ENCODE measurements at places on chromosomes 2 and 18.
A peak's percentile ranks its signal among the peaks of the same experiment; 100 is the strongest.

GRCh38 chr2:188808947-188809355 lies 165.2 kb upstream of the COL3A1 start:
- peak; percentile 98 for DNase-seq

GRCh38 chr2:100446696-100447095 lies 23.6 kb upstream of the NMS start:
- no peak for DNase-seq

GRCh38 chr2:186339716-186340115 lies 146.3 kb upstream of the ZC3H15 start:
- DNase-seq: peak; percentile 11

DNA sequence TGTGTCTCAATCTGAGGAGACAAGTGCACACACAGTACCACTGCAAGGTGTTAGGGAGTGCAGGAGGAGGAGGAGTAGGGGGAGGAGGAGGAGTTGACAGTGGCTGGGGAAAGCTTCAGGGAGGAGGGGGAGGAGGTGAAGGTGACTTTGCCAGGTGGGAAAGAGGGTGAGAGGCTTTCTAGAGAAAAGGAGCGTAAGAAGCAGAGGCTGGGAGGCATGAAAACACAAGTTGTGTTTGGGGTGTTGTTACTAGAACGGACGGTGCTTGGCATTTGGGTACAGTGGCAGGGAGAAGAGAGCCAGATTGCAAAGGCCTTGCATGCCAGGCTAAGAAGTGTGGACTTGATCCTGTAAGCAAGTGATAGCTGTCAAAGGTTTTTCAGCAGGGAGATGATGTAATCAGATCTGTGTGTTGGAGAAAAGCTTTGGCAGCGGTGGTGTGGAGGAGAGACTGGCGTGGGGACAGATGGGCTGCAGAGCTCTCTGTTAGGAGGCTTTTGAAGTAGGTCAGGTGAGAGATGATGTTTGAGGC lies 16.2 kb downstream of the TANC1 start:
- DNase-seq: no peak

DNA sequence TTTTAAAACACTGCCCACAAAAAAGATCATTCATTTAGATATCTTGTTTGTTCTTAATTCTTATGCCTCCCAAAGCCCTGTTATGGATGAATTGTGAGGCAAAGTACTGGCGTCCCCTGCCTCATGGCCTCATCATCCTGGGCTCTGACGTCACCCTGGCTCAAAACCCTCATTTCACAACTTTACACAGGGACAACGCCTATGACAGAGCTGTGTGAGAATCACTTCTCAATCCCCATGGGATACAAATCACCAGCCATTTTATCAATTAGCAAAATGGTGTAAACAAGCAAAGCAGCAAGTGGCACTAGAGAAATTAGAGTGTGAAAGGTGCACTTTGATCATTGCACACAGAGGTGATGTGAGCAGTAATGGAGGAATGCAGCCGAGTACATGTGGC lies 16.6 kb downstream of the FHOD3 start:
- DNase-seq: no peak

- no peak for DNase-seq
Observed at GRCh38 chr2:208172125-208172524, 8.7 kb upstream of the CRYGA start.

GRCh38 chr2:46329803-46330775 lies 32.9 kb downstream of the EPAS1 start:
- DNase-seq: peak; percentile 95

DNA sequence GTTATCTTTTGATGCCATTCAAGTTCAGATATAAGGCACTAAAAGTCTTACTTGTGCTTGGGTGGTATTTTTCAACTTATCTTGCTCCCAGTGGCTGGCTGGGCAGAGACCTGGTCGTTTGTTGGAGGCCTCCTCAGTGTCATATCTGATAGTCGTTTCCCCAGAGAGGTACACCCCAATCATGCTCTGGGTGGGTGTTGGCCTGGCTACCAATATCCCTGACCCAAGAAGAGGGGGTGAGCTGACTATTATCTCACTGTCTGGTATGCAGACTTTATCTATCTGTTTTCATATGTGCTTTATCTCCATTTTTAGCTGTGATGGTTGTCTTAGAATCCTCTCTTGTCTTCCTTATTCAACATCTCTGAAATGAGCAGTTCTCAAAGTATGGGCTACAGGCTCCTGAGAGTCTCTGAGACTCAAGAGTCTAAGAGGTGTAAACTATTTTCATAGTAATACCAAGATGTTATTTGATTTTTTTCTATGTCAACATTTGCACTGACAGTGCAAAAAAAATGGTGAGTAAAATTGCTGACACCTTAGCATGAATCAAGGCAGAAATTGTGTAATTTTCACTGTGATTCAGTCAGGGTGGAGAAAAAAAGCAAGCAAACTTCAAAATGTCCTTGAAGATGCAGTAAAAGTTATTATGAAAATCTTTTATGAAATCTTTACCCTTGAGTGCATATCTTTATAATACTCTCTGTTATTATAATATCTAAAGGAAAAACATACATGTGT lies 12.3 kb upstream of the PLEK start:
- peak; percentile 15 for DNase-seq

GRCh38 chr2:129376426-129377077 lies 602.9 kb upstream of the RAB6C start:
- DNase-seq: no peak

DNA sequence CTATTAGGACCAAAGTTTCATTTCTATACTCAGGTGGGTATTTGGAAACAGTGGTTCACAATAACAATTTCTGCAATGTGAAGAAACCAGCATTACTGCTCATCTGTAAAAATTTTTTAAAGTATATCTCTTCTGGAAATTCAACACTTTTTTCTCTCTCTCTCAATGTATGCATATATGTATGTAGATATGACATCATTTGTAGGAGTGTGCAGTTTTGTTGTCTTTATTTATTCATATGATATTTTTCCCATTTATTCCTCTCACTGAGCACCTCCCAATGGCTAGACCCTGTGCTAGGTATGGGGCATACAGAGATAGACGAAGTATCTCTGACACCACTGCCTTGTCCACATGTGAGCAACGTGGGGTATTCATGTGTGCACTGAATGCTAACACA lies 58.3 kb downstream of the RDH14 start:
- DNase-seq: no peak

- DNase-seq: no peak
Observed at GRCh38 chr2:156199588-156199987, 132.9 kb downstream of the NR4A2 start.

GRCh38 chr18:2979871-2980790 lies 32.8 kb downstream of the LPIN2 start:
- DNase-seq: peak; percentile 54

DNA sequence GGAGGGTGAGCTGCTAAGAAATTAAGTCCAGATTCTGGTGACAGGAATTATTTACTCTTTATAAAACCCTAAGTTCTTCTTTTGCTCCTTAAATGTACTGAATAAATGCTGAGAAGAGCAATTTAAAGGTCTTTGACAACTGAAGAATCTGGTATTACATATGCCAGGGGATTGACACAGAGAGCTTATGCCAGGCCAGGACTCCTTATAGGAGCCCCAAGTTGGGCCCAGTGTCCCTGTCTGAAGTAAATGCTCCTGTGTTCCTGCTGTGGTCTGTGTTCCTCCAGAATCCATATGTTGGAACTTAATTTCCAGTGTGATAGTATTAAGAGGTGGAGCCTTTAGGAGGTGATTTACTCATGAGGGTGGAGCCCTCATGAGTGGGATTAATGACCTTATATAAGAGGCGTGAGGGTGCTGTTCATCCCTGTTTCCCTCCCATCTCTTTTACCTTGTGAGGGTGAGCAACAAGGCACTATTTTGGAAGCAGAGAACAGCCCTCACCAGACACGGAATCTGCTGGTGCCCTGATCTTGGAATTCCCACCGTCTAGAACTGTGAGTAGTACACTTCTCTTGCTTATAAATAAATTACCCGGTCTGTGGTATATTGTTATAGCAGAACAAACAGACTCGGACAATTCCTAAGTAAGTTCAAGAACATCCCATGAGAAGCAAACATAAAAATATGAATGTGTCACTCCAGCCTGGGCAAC lies 39.8 kb downstream of the LYPD6 start:
- DNase-seq: no peak

DNA sequence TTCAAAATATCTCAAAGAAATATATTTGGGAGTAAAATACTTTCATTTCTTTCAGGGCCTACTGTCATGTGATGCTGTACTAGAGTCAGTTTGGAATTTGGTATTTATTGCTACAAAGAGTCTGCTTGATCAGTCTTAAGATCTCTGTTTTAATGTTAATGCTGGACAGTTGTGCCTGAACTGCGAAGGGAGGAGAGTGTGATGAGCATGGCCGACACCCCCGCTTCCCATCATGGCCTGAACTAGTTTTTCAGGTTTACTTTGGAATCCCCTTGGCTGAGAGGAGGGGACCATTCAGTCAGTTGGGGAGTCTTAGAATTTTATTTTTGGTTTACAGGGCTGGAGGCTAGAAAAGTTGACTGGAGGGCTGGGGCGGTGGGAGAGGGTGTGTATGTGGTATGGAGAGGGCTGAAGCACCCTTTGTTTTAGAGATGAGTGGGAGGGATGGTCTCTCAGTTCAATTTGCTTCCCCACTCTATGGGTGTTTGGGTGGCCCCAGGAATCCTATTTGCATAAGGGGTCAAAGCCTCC lies 20.9 kb upstream of the TEX44 start:
- DNase-seq: no peak

DNA sequence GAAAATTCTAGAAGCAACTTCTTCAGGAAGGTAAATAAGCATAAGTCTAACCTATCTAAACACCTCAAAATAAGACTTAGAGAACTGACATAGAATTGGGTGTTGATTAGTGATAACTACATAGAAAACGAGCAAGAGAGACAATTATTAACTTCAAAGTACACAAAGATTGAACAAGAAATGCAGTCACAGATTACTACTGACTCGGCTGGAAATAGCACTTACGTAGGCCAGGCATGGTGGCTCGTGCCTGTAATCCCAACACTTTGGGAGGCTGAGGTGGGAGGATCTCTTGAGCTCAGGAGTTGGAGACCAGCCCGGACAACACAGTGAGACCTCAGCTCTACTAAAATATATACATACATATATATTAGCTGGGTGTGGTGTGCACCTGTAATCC lies 95.3 kb downstream of the NOL10 start:
- no peak for DNase-seq

DNA sequence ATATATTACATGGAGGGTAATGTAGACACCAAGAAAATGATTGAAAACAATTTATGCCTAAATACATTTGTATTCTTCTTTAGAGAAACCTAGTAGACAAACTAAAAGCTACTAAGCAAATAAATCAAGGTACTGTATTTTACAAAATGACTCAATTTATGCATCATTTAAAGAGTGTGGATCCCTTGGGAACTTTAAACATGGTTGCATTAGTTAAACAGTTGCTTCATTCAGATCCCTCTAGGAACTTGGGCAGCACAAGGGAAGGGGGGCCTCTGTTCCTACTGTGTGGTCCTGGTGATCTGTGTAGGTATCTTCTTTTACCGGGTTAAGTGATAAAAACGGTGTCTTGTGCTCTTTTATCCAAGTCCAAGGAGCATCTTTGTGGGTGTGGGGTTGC lies 31.5 kb upstream of the ATP8B1 start:
- no peak for DNase-seq

GRCh38 chr2:207142461-207142860 lies 23.3 kb downstream of the KLF7 start:
- peak; percentile 50 for DNase-seq

DNA sequence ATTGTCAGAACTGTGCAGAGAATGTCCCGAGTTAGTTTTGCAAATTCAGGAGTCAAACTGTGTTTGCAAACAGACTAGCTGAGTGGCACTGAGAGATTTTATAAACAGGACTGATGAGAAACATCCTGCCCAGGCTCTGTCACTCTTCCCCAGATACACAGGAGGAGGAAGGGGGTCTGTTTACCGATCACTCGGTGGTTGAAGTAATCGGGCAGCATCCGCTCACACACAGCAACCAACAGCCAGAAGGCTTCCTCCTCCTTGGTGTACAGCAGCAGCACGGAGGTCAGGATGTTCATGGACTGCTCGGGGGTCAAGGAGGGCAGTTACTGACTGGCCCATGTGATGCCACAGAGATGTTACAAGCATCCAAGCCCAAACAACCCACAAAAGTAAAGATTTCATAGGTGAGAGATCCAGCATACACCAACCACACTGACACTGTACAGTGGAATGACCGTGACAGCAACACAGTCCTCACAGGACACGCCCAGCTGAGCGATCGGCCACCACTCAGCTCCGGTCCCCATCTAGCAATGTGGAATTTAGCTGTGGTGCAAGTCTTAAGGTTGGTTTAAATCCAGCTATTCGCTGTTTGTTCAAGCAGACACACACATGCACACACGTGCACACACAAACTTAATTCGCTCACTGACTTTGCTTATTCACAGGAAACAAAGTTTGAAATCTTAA lies 30.1 kb downstream of the RPL31 start:
- DNase-seq: no peak

DNA sequence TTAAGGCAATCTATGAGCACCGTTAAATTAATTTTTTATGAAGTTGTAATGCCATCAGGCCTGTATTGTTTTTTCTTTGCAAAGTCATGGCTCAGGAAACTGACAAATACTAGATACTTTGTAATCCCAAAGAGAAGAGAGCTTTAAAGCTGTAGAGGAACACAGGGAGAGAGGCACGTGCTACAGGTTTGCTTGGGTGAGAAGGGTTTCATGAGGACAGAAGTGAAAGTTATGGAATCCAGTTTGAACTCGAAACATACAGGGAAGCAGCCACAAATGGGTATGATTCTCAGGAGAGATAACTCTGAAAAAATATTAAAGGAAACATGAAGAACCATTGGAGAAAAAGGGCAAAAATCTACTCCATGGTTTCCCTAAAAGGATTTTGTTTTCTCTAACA lies 49.8 kb downstream of the CYB5A start:
- DNase-seq: no peak

Measured in EH (cell line).